ENCODE measurements at places on chromosomes 4 and X.

DNA sequence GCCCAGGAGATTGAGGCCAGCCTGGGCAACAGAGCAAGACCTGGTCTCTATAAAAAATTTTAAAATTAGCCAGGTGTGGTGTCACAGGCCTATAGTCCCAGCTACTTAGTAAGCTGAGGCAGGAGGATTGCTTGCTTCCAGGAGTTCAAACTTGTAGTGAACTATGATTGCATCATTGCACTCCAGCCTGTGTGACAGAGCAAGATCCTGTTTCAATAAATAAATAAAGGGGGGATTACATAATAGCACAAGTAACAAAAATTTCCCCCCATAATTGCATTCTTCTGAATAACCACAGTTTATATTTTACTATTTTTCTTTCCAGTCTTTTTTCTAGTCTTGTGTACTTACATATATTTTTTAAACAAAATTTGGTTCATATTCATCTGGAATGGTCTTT lies 135.6 kb downstream of the CHIC2 start:
- no peak for DNase-seq

GRCh38 chr4:121806411-121806810 lies 5.3 kb downstream of the EXOSC9 start:
- DNase-seq, result no peak

- DNase-seq, result peak; percentile 44
These were observed 77.8 kb upstream of the HELT start for GRCh38 chr4:184940500-184940899.

DNA sequence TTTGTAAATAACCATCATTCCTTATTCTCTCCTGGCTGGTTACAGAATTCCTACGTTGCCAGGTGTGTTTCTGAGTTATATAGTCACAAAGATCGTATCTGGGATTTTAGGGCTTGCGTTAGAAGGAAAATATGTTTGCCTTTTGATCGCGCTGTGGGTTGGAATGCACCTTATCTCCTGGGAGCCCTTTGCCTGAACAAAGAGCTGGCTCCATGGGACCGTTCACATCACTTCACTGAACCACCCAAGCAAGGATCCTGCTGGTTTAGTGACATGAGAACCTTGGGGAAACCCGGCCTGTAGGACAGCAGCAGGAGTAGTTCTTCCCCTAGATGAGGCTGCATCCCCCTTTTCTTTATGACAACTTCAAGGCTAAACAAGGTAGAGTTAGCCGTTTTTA lies 51.6 kb downstream of the RS1 start:
- DNase-seq, result no peak

GRCh38 chrX:153560000-153560399 lies 38.9 kb downstream of the CCNQ start:
- no peak for DNase-seq

DNA sequence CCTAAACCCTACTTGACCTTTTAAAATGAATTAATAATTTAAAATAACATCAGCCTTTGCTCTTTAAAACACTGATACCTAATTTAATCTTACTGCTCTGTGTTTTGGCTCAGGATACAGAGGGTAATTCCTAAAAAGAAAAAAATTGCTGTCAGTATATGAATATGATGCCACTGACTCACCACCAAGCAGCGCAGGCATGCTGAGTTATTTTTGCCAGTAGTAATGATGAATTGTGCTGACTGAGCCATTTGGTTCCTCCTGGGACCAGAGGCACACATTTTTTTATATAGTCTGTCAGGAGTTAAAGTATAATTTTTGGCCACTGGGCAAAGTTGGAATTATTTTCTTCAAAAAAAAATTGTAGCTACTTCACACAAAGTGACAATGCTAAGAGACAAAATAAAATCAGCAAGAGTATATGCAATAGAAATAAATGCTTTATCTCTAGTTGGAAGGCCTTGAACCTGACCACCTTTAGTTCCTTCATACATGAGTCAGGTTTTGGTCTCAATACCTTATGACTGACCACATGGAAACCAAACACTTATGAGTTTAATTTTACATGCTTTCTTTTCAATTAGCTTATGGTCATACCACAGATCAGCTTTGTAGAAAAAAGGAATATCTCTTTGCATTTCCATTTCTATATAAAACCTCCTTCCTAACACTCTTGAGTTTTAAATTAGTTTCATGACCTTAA lies 115.1 kb downstream of the PPP3CA start:
- no peak for DNase-seq

GRCh38 chr4:22202246-22202974 lies 253.8 kb upstream of the KCNIP4 start:
- no peak for DNase-seq

DNA sequence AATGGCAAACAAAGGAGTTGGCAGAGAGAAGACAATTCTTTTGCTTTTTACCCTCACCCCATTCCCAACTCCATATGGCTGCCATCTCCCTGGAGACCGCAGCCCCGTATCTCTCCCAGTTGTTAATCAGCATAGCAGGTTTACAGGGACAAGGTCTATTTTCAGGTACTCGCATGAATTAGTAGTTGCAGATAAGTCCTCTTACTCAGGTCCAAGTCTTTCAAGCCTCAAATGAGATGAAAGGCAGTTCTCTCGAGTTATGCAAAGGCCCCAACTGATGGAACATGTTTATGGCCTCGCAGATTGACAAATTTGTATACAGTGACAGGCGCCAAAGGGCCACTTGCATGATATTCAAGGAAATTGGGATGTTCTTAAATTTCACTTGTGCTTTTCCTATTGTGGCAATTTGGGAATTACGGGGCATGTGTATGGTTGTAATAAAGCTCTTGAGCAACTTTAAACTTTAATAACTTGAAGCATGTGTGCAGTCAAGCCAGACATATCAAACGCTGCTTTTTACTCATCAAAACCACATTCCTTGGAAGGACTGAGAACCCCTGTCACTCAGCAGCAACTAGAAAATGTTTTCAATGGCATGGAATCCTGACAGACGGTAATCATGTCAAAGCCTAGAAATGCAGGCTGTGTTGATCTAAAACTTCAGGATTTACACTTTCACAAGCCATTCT lies 45.1 kb downstream of the KDR start:
- DNase-seq, result no peak

DNA sequence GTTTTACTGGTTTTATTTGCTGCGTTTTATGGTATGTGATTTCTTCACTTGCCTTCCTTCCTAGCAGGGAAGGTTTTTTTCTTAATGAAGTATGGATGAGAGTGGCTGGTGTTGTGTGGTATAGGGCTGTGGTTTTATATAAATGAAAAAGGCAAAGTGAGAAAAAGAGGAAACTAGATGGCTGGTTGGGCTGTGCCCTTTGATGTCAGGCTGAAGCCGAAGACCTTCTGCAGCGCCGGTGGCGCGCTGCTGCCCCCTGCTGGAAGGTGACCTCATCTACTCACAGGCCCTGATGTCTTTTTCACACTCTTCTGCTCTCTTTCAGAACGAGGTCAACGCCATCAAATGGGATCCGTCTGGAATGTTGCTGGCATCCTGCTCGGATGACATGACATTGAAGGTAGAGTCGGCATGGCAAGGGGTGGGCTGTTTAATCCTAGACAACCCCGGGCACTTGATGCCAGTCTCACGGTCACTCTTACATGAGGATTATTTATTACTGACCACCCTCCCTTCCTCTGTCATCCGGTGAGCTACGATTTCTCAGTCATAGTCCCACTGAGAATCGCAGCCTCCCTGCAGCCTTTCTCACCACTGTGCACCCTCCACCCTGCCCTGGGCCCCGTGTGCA lies 56.6 kb downstream of the GPR143 start:
- DNase-seq, result no peak

- no peak for DNase-seq
These were observed 62.4 kb downstream of the AFF2 start for GRCh38 chrX:148562846-148563245.

DNA sequence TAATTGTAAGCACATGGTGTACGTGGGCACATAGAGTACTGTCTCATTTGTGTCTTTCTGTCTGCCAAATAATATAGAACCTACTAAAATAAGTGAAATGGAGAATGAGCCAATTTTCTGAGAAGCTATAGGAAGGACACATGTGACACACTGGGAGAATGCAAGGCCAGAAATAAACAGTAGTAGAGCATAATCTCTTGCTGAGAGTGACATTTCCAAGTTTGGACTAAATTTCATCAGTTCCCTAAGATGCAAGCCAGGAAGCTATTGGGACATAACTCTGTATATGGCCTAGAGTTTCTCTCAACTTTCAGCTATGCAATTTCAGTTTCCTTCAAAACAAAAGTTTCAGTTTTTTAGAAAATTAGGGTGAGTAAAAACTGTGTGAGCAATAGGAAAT lies 638.7 kb downstream of the PCDH18 start:
- no peak for DNase-seq

DNA sequence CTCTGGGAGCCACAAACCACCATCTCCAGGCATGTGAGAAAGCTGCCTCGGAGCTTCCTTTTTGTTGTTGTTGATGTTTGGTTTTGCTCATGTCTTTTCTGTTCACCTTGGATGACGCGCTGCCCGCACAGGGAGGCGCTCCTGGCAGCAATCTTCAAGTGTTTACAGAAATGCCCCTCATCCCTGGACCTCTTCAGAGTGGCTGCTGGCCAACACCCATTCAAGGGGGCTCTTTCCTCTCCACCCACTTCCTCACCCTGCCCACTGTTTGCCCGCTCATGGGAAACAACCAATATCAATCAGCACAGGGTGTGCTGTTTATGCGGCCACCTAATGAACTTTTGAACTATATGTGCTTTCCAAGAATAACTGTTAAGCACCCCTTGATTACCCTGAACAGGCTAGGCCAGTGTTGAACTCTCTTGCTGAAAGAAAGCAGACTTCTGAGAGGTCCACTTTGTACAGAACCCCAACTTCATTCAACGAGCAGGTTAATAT lies 355.1 kb upstream of the CLNK start:
- no peak for DNase-seq

- no peak for DNase-seq
These were observed 217.9 kb downstream of the HS6ST2 start for GRCh38 chrX:132740316-132741123.
